ENCODE measurements at places on chromosomes 3 and 15.

GRCh38 chr3:177197727-177198460 lies 612 bp upstream of the TBL1XR1 start:
- DNase-seq, result peak; percentile 96

GRCh38 chr3:54988302-54988837 lies 60.5 kb upstream of the LRTM1 start:
- no peak for DNase-seq

- no peak for DNase-seq
These were observed 27.8 kb downstream of the KLHL6 start for GRCh38 chr3:183527428-183528379.

DNA sequence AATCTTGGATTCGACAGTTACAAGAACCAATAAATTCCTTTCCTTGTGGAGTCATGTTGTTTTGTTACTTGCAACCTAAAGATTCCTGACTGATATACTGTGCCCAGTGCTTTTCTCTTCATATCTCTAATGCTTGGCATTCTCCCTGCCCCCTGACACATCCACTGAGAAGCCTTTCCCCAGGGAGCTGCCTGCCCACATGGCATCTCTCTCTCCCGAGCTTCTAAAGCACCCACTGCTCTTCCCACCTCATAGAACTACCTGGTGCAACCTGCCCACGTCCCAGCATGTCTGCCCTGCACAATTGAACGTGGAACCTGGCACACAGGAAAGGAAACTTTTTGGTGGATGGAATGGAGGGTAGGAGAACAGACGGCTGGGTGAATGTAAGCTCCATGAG lies 6.8 kb downstream of the CYP8B1 start:
- no peak for DNase-seq

- no peak for DNase-seq
These were observed 6.6 kb upstream of the MRPS25 start for GRCh38 chr3:15071699-15072098.

DNA sequence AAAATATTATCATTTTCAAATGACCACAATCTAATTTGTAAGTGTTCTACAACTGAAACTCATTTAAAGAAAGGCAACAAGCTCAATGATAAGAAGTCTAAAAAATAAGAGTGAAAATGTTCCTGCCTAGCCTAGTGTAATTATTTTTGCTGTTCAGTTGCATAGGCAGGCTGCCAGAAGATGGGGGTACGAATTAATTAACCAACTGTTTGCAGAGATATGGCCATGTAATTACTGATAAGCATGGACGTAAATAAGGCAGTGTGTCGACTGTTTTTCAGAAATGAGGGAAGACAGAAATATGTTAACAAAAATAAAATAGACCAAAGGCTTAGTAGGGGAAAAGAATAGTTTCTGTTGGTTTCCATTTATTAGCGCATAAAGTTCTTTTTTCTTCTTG lies 24.7 kb upstream of the SCAANT1 start:
- DNase-seq, result no peak

GRCh38 chr15:89487791-89488190 lies 8.6 kb downstream of the RHCG start:
- DNase-seq, result no peak

DNA sequence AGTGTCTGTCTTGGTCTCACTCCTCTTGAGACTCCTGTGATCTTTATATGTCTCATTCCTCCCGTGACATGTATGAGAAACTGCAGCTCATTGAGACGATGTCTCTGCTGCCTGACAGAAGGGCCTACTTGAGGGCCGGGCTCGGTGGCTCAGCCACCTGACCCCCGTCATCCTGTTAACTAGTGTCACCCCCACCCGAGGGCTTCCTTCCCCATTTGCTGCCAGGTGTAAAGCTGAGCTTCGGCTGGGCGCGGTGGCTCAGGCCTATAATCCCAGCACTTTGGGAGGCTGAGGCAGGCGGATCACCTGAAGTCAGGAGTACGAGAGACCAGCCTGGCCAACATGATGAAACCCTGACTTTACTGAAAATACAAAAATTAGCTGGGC lies 12.7 kb downstream of the SEMA4B start:
- peak; percentile 73 for DNase-seq

DNA sequence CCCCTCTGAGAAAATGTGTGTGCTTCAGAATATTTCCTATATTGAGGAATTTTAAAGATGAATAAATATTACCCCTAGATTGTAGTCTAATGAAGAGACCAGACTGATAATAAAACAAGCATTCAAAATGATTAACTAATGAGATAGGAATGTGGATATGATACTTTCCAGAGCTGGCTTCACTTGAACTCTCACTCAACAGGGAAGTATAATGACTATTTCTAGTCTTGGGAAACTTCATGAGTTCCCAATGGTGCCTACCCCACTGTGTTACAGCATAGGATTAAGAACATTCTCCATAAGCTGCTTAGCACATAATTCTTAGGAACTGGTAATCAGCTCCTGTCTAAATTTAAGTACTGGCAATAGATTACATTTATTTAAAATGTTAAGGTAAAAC lies 261.5 kb upstream of the ZNF385D start:
- peak; percentile 89 for DNase-seq

DNA sequence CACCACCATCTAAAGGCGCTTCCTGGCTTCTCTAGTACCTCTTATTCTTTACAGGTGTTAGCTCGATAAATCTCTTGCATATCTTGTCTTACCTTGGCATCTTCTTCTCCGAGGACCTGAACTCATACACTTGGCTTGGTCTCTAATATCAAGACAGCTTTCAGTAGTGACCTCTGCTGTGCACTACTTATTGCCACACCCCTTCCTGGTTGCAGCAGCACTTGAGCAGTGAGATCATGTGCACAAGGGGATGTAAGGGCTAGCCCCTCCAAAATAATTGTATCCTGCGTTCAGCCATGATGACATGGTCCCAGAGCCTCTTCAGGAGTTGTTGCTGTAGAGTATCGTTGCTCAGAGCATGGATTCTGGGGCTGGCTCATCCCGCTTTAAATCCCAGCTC lies 1.3 kb upstream of the PLA1A start:
- DNase-seq, result no peak

GRCh38 chr3:48248095-48248850 lies 7.4 kb downstream of the ZNF589 start:
- DNase-seq, result peak; percentile 63

GRCh38 chr3:21914451-21914850 lies 163.4 kb upstream of the ZNF385D start:
- DNase-seq, result no peak

- peak; percentile 47 for DNase-seq
These were observed 22.8 kb downstream of the PLS1 start for GRCh38 chr3:142618917-142619461.

GRCh38 chr3:17672506-17672905 lies 69.9 kb downstream of the TBC1D5 start:
- no peak for DNase-seq

DNA sequence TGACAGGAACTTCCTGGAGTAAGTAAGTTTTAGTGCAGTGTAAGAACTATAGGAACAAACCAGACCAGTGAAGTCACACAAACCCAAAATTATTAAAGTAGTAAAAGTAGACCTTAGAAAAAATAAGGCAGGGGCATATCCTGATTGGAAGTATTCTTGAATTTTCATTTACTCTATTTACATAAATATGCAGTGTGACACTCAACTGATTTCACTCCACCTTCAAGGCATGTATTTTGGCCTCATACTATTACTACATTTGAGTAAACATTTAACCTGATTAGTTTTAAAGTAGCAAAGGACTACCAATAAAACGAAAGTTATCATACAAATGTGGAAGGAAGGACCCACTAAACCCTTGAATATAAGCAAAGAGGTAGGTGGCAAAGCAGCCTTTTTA lies 22.8 kb downstream of the TRNT1 start:
- no peak for DNase-seq

GRCh38 chr3:89802881-89803280 lies 695.5 kb downstream of the EPHA3 start:
- no peak for DNase-seq

DNA sequence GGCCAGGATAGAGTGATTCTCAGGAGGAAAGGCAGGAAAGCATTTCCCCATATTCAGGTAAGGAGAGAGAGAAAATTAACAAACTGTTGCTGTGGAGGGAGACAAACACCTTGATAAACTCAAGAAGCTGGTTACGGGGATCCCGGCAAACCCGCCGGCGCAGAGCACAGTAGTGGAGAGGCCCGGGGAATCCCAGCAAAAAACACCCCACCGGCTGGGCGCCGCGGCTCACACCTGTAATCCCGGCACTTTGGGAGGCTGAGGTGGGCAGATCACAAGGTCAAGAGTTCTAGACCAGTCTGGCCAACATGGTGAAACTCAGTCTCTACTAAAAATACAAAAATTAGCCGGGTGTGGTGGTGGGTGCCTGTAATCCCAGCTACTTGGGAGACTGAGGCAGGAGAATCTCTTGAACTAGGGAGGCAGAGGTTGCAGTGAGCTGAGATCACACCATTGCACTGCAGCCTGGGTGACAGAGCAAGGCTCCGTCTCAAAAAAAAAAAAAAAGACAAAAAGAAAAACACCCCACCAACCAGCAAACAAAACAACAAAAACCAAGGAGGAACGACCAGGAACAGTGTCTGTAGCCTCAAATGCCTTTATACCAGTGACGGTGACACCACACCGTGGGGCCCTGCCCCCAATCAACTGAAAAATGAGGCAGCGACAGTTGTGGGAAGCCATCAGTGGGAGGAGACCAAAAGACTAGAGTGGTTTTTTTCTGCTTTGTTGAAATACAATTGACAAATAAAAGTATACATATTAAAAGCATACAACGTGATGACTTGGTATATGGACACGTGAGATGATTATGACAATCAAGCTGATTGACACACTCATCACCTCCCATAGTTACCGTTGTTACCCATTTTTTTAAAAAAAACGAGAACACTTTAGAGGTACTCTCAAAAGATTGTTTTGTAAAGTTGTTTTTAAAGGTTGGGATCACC lies 40.2 kb upstream of the IDH2 start:
- DNase-seq, result no peak

GRCh38 chr15:29401644-29402043 lies 132.0 kb upstream of the NSMCE3 start:
- DNase-seq, result no peak

All from NCI-H82 (cell line).